ENCODE measurements at places on chromosomes 12 and 14.

- no peak for DNase-seq
These were observed 35.6 kb downstream of the RIMBP2 start for GRCh38 chr12:130680451-130680990.

DNA sequence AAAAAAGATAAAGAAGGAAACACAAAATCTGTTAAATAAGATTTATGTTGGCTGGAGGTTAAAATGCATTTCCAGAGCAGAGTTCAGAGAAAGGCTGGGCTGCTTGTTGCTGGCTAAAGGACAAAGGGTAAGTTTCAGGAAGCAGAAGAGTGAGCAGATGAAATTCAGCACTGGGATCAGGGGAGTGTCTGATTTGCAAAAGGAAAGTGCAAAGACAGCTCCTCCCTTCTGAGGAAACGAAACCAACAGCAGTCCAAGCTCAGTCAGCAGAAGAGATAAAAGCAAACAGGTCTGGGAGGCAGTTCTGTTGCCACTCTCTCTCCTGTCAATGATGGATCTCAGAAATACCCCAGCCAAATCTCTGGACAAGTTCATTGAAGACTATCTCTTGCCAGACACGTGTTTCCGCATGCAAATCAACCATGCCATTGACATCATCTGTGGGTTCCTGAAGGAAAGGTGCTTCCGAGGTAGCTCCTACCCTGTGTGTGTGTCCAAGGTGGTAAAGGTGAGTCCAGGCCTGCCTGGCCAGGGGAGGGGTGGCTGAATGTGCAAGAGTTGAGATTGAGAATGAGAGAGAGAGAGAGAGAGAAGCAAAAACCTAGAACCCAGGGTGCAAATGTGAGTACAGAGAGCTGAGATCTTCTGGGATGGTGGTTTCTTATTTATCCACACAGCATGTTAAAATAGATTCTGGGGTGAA lies at the start of gene OAS1:
OAS1 (plus strand) TSS at position 251 of the 703 bp plus-strand sequence; CDS start at position 329, 78 bp downstream.
- no peak for DNase-seq

DNA sequence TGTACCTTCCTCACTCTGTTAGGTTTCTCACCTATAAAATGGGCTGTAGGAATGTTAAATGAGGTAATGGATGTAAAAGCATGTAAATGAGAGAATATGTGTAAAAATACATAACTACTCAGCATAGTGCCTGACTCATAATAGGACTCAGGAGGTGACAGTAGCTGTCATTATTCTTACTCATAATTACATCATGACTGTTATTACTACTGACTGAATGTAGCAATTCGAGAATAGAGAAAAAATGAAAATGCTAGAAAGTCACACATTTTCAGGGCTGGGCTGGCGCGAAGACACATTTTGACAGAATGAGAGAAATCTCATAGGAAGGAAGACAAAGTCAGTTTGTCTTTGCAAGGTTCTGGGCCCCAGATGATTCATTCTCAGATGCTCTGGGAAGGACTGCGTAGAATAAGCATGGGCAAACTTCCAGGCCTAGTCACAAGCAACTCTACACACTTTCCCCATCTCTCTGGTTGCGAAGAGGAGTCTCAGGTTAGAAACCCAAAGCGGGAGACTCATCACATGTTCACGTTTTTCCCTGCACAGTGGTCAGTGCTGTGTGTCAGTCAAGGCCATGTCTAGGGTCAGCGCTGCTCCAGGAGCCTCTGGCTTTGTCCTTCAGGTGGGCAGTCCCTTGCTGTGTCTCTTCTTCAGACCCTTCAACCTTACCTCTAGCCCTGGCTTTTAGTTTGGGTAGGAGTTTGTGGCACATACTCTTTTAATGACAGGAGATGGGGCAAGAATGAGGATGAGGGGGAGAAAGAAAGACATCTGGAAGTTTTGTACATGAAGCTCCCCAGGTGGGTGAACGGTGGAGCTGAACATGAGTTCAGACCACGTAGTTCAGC lies 8.4 kb downstream of the GPRC5A start:
- DNase-seq: no peak

- DNase-seq: peak; percentile 71
These were observed 396 bp downstream of the FERMT2 start for GRCh38 chr14:52950410-52950897.

- DNase-seq: no peak
These were observed 47.4 kb upstream of the FLRT2 start for GRCh38 chr14:85482552-85482951.

DNA sequence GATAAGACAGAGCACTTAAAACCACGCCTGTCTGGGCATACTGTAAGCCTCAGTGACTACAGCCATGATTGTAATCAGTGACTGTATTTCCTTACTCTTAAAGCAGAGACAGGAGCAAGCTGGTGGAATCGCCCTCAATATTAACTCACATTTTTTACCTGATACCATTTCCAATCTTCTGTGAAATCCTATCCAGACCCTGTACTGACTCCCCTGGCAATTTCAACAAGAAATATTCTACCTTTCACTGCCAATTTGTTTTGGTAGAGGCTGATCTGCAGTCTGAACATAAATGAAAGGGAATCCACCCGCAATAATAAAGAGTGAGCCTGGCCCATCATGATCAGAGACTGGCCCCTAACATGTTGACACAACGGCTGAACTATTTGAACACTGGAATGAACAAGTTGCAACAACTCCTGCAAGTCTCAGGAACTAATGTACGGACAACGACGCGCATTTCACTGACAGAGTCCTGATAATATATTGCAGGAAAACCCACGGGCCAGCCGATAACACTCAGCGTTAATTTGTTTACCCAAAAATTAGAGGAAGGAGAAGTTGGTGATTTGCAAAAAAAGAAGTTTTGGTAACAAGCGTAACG lies 195.5 kb upstream of the BTG1 start:
- DNase-seq: no peak

GRCh38 chr14:89469210-89470198 lies 52.5 kb upstream of the FOXN3 start:
- no peak for DNase-seq

GRCh38 chr12:53074283-53074998 lies 4.7 kb downstream of the SPRYD3 start:
- no peak for DNase-seq

DNA sequence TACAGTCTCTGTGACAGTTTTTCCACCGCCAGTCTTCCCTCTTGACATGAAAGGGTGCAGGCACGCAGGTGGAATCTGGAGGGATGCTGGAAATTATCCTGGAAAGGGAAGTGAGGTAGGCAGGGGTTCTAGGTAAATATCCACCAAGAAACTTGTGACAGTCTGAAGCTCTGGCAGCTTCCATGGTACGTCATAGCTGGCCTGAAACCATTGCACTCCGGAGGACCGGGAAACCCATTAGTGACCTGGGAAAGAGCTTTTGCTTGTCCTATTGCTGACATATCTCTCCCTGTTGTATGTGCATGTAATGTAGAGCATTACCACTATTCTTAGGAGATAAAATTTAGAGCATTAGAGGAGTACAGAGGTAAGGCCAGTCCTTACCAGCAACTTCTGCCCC lies 275.9 kb downstream of the EGLN3 start:
- DNase-seq: no peak

DNA sequence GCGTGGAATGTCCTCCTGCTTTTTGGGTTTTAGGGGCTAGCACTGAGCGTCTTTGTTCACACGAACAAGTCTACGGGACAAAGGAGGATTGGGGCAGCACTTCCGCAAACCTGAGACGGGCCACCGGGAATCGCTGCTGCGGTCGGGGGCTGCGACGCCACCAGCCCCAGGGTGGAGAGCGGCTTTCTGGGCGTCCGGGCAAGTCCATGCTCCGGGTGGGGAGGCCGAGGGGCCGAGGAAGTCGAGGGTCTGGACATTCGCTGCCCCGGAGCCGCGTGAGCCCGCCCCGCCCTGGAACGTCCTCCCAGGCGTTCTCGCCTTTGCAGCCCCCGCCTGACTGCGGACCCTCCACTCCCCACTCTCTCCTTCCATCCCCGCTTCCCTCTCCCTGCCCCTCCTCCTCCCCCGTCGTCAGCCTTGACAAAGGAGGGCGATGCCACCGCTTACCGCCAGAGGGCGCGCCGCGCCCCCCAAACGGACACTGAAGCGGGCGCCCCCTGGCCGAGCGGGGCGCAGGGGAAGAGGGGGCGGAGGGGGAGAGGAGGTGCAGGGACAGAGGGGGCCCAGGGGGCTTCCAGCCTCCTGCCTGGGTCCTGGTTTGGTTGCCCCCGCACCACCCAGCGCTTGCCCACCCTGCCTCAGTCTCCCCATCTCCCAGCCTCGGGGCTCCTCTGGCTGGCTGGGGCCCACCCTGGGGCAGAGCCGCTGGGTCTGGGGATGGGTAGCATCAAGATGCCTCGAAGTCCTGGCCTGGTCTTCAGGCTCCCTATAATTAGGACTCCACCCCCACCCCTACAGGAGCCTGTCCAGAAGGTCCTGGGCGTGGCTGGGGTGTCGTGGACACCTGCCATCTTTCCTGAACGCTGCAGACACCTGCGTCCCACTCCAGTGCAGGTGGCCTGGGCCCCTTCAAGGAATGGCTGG lies 39.1 kb upstream of the INF2 start:
- DNase-seq: peak; percentile 91

DNA sequence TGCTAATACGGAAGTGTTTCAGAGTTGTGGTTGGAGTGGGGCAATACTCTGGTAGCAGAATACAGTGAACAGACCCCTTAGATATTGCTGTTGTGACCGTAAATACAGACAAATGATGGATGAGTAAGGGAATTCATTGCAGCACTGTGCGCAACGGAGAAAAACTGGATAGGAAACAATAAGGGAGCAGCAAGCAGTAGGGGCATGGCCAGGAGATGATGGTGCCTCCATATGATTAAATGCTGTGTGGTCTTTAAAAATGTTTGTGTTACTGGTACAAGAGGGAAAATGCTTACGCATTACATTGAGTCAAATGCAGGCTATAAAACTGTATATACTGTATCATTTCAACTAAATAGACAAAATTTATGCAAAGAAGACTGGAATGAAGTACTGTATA lies 61.6 kb downstream of the EML1 start:
- no peak for DNase-seq

DNA sequence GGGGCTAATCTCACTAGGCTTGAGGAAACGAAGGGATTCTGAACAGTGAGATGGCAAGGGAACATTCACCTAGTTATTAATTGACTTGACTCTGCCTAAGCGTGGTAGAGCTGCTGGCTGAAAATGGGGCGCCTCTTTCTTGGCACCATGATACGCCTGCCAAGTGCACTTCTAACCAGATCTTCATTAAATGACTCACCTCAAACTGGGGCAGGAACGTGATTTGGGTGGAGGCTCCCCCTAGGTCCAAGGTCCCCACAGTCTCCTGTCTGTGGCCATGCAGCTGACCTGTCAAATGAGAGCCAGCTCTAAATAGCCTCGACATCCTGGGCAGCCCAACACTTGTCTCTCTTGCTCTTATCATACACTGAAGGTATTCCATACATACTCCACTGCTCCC lies 26.0 kb downstream of the COQ6 start:
- no peak for DNase-seq

DNA sequence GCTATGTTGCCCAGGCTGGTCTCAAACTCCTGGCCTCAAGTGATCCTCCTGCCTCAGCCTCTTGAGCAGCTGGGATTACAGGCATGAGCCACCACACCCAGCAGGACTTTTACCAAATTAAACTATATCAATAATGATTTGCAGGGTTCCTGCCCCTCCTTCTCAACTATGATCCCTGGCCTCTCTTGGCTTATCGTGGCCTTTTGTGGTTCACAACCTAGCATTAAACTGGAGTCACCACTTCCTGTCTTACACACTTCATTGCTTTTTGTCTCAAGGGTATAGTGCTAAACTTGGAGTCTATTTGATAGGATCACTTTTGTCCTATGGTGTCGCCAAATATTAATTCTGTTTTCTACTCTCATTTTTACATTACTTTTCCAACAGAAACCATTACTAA lies 64.5 kb downstream of the SEC23A start:
- no peak for DNase-seq

- DNase-seq: no peak
These were observed 84.9 kb downstream of the WSCD2 start for GRCh38 chr12:108213871-108214445.

DNA sequence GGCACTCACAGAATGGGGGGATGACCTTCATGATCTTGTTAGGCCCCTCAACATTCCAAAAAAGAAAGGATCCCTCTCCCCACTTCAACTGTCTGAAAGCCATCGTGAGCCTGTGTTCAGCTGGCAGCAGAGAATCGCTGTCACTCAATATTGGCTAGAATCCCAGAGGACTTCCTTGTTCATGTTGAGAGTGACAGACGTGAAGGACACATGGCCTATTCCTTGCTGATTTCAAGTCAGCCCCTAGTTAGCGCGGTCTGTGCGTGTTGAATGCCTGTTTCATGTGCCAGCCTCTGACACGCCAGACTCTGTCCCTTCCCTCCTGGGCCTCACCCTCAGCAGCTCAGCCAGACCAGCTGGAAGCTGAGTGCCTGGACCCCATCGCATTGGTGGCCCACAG lies 43.1 kb downstream of the DNAH10 start:
- no peak for DNase-seq

Measured in nephron progenitor cell (in vitro differentiated cells).